ENCODE measurements at places on chromosomes 1 and 21. TPM values are rescaled to one million over a fixed set of nuclear protein-coding genes. Genes with fewer than 3 reads are reported as not detected.

RNU1-2 gene
- total RNA-seq, result under 0.01 TPM

MEX3A gene
- 3.3 TPM for total RNA-seq

ANKRD35 gene
- total RNA-seq, result 0.42 TPM

SH2D1B gene
- total RNA-seq, result not detected

ATP6V0B gene
- 154 TPM for total RNA-seq

LGR6 gene
- total RNA-seq, result not detected

RCSD1 gene
- not detected for total RNA-seq

CBR3 gene
- 4.5 TPM for total RNA-seq

FRRS1 gene
- total RNA-seq, result 12.0 TPM

FCRLA gene
- total RNA-seq, result 0.83 TPM

FAM177B gene
- not detected for total RNA-seq

SCCPDH gene
- 42.5 TPM for total RNA-seq

OR6K3 gene
- not detected for total RNA-seq

S100A8 gene
- total RNA-seq, result not detected

BRINP2 gene
- under 0.01 TPM for total RNA-seq

DCST2 gene
- total RNA-seq, result not detected

TMEM269 gene
- not detected for total RNA-seq

LMOD1 gene
- 27.0 TPM for total RNA-seq

TEDDM1 gene
- total RNA-seq, result not detected

CDC7 gene
- 4.2 TPM for total RNA-seq

KRTAP7-1 gene
- total RNA-seq, result not detected

FCGR2B gene
- not detected for total RNA-seq

CHI3L2 gene
- total RNA-seq, result 0.89 TPM

PEAR1 gene
- 13.6 TPM for total RNA-seq

NBPF4 gene
- not detected for total RNA-seq

UTS2 gene
- total RNA-seq, result not detected

PPIAL4G gene
- not detected for total RNA-seq

LSM10 gene
- 8.9 TPM for total RNA-seq

PADI4 gene
- not detected for total RNA-seq

OR10J1 gene
- not detected for total RNA-seq

TP73 gene
- total RNA-seq, result not detected

ZNF648 gene
- not detected for total RNA-seq

S100A14 gene
- total RNA-seq, result not detected

GALNT2 gene
- total RNA-seq, result 254 TPM

GBP6 gene
- not detected for total RNA-seq

A3GALT2 gene
- not detected for total RNA-seq

CA14 gene
- not detected for total RNA-seq

CLCA1 gene
- not detected for total RNA-seq

IL24 gene
- total RNA-seq, result not detected

ITLN2 gene
- not detected for total RNA-seq

Data from smooth muscle cell of the umbilical artery (primary cell).